NCI-H1092 treated with DMSO at 0.1 percent for 48 hours (cell line): ENCODE measurements at places on chromosomes 11 and 22.

- no peak for DNase-seq
Measured at GRCh38 chr11:123718063-123718462, 23.4 kb downstream of the ZNF202 start.

DNA sequence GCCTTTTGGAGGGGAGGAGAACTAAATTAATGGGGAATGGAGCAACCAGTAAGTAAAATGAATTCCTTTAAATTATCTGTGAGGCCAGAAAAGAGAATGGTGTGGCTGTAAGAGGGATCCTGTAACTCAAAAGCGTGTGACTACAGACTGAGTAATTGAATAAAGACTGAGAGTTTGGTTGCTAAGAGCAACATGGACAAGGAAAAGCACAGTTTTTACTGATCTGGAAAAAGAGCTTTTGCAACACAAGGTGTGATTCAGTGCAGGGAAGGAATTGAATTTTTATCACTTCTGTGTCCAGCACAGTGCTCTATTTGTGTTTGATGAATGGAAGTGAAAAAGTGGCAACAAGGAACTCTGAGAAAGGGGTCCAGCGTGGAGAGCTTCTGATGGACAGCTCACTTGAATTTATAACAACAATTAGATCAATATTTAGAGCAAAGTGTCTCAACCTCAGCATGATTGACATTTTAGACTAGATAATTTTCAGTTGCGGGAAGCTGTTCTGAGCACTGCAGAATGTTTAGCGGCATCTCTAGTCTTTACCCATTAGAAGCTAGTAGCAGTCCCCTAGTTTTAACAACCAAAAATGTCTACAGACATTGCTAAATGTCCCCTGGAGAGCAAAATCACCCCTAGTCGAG lies 202.8 kb upstream of the BDNF start:
- DNase-seq = no peak

GRCh38 chr11:69122630-69123431 lies 32.9 kb upstream of the SMIM38 start:
- DNase-seq = no peak

GRCh38 chr22:36311386-36312085 lies 58.6 kb downstream of the APOL1 start:
- DNase-seq = no peak

GRCh38 chr22:37500745-37501609 lies 14.8 kb upstream of the MFNG start:
- no peak for DNase-seq

- DNase-seq = no peak
Measured at GRCh38 chr22:32686354-32686753, 115.2 kb upstream of the TIMP3 start.

DNA sequence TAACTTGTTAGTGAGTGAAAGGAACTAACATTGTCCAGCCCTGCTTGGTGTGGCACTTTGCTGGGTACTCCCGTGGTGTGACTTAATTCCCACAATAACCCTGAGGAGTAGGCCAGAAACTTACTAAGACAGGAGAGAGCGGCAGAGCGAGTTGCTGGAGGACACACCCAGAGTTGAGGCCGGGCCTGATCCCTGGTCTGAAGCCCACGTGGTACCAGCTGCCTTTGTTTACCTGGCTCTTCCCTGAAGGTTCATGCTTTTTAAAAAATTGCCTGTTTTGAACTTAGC lies 594 bp downstream of the MPST start:
- DNase-seq = peak; percentile 61
